Esophagus muscularis mucosa (tissue), 4 donors: ENCODE measurements at places on chromosomes 5 and 9. TPM values are rescaled to one million over a fixed set of nuclear protein-coding genes. Genes with fewer than 3 reads are reported as not detected.

DNA sequence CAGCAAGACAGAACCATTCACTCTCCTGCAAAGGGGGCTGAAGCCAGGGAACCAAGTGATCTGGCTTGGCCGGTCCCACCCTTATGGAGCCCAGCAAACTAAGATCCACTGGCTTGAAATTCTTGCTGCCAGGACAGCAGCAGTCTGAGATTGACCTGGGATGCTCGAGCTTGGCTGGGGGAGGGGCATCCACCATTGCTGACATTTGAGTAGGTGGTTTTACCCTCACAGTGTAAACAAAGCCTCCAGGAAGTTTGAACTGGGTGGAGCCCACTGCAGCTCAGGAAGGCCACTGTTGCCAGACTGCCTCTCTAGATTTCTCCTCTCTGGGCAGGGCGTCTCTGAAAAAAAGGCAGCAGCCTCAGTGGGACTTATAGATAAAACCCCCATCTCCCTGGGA is 60.5 kb downstream of the TNFSF8 start:
- DNase-seq = no peak

- no peak for DNase-seq
Measured at GRCh38 chr5:172153695-172154094, 34.3 kb downstream of the STK10 start.

- DNase-seq = no peak
Measured at GRCh38 chr5:78888580-78889368, 96.3 kb downstream of the ARSB start.

DNA sequence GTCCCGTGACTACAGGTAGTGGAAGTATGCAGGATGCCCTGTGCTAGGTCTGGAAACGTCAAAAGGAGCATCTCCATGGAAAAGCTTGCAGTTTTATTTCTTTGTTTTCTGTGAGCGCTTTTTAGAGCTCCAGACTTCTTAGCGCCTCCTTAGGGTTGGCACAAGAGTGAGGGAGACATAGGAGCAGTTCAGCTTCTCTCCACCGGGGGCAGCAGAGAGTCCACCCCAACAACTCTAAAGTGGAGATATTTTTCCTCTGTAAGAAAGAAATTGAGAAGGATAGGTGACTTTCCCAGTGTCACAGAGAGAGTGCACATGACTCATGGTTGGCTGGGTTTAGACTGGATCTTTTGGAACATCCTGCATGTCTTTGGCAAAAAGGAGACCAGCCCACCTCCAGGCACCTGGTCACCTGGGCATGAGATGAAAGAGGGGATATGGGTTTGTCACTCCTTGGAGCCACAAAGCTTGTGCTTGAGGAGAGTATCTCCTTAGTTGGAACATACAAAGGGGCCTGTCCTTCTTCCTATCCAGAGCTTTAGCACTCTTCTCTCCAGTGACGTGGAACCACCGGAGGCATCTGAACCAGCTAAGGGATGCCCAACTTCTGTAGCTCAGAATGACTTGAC is 637.7 kb downstream of the SEMA5A start:
- DNase-seq = no peak

BASP1 gene
- 5.4 TPM for total RNA-seq

DNA sequence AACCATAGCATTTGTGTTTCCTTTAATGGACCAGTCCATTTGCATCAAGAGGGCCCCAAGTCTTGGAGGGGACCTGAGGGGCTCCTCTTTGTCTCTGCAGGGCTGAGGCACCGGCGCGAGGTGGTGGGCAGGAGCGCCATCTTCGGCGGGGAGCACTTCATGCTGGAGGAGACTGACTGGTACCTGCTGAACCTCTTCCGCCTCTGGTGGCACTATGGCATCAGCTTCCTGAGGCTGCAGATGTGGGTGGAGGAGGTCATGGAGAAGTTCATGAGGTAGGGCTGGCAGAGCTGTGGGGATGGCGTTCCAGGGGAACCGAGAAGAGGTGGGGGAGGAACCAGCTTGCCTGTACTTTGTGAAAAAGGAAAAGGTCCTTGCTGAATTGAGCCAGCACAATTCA is 6.1 kb downstream of the PCYOX1L start:
- no peak for DNase-seq

SERF1A gene
- 16.2 TPM for total RNA-seq

NR5A1 gene
- total RNA-seq = 0.17 TPM
